H4 (cell line): ENCODE measurements at places on chromosomes 11 and 22. TPM values are rescaled to one million over a fixed set of nuclear protein-coding genes. Genes with fewer than 3 reads are reported as not detected.

The TRPC6 gene
- 0.02 TPM in 1 of 2 replicates, not detected in the other for total RNA-seq

The OR4S1 gene
- not detected in 2 replicates for total RNA-seq

The C11orf58 gene
- 218 and 272 TPM in 2 replicates for total RNA-seq

The USP2 gene
- total RNA-seq, result 0.21 and 0.29 TPM in 2 replicates

The OR6A2 gene
- total RNA-seq, result 0.43 TPM in 1 of 2 replicates, not detected in the other

The PTPRCAP gene
- 0.41 and 4.0 TPM in 2 replicates for total RNA-seq

The RAC2 gene
- total RNA-seq, result 15.5 and 20.9 TPM in 2 replicates

The NXPE2 gene
- not detected in 2 replicates for total RNA-seq

The OR52E1 gene
- total RNA-seq, result not detected in 2 replicates

The FXYD2 gene
- total RNA-seq, result not detected in 2 replicates

The CNGA4 gene
- not detected in 2 replicates for total RNA-seq

DNA sequence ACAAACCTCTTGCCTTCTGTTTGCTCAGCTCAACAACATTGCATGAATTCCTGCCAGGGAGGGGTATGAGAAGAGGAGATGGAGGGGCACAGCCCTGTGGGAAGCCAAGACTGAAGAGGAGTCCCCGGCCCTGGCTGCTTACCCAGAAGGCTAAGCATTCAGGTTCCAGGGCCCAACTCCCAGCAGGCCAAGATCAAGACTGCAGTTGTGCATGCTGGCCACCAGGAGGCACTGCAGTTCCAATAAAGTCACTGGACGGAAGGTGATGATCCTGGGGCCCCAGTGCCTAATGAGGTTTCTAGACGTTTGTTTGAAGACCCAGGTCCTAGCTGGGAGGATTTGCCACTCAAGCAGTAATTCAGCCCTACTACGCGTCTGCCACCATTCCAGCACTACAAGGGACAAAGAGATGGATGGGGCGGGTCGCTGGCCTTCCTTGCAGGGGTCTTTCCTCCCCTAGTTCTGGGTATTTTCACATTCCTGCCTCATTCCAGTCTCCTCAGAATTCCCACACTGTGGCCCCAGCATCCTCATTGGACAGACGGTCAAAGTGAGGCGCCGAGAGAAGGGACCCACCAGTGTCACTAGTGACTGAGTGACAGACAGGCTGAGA is 23.6 kb downstream of the ALX4 start:
- DNase-seq, result peak; percentile 75

DNA sequence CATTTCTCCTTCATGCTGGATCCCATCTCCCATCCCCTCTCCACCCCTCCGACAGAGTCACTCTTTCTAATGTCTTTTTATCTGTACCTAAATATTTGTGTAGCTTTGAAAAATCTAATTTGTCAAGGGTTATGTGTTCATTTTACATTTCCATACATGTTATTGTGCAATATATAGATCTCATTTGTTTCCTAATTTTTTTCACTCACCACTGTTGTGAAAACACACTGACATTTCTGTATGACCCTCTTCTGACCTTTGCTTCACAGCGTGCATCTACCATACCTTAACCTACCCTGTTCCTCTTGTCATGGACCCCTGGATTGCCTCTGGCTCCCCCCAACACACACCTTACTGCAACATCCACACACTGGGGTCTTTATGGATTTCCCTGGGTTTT is 942.9 kb downstream of the TBC1D22A start:
- no peak for DNase-seq

GRCh38 chr11:1167751-1168231 is 10.0 kb downstream of the MUC5AC start:
- no peak for DNase-seq

DNA sequence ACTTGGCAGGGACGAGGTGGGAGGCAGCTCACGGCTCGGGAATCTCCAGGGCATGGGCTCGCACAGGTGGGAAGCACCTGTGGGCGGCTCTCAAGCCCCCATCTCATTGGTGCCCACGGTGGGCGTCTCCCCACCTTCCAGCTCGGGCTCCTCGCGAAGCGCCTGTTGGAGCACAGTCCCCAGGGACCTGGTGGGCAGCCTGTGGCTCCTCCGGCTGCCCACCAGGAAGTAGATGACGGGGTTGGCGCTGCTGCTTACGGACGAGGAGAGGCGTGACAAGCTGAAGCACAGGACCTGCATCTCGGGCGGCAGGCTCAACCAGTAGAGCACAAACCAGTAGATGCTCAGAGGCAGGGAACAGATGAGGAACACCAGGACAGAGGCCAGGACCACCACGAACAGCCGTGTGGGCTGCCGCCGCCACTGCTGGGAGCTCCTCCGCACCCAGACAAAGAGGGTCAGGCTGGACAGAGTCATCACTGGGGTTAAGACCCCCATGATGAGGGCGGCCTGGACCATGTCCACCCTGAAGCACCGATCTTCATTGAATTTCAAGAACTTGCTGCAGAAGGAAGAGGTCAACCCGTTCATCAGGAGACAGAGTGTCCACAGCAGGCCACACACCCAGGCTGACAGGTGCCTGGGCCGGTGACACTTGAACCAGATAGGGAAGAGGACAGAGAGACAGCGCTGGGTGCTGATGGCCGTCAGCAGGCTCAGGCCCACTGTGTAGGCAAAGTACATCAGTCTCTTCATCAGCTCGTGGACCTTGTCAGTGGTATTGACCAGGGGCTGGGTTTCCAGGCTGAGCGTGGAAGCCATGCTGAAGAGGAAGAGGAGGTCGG is 633 bp downstream of the MRGPRD start:
- no peak for DNase-seq

- no peak for DNase-seq
Measured at GRCh38 chr11:35727140-35727539, 64.6 kb downstream of the TRIM44 start.

GRCh38 chr22:42229455-42230149 is 40.9 kb downstream of the TCF20 start:
- no peak for DNase-seq

DNA sequence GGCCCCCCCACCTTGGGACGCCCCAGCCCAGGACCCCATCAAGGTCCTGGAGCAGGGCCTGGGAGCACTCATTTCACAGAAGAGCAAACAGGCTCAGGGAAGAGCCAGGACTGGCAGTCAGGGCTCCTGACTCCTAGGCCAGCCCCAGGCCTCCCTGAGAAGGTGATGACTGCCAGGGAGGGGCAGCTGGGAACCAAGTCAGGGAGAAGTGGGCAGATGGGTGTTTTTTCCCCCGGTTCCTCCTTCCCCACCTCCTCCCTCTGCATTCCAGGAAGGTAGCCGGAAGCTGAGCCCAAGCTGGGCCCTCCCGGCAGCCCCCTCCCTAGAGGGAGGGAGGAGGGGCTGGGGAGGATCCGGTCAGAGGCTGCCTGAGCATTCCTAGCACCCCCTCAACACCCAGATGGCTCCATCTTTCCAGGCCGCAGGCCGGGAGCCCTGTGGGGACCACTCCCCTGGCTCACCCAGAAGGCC is 19.6 kb downstream of the MYRF start:
- DNase-seq, result no peak

GRCh38 chr22:29167032-29167911 is 38.4 kb upstream of the EMID1 start:
- DNase-seq, result no peak

DNA sequence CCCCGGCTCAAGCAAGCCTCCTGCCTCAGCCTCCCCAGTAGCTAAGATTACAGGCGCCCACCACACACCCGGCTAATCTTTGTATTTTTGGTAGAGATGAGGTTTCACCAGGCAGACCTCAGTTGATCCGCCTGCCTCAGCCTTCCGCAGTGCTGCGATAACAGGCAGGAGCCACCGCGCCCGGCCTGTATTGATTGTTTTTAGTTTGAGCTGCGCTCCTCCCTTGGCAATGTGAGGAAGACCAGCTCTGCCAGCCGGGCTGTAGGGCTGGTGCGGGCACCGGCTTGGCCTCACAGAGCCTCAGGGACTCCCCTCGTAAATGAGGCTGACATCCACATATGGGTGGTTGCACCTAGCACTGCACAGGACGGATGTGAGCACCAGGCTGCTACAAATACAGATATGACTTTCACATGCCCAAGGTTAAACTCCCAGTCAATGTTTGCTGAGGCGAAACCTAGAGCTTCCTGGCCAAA is 7.5 kb upstream of the SLC2A11 start:
- DNase-seq, result no peak

DNA sequence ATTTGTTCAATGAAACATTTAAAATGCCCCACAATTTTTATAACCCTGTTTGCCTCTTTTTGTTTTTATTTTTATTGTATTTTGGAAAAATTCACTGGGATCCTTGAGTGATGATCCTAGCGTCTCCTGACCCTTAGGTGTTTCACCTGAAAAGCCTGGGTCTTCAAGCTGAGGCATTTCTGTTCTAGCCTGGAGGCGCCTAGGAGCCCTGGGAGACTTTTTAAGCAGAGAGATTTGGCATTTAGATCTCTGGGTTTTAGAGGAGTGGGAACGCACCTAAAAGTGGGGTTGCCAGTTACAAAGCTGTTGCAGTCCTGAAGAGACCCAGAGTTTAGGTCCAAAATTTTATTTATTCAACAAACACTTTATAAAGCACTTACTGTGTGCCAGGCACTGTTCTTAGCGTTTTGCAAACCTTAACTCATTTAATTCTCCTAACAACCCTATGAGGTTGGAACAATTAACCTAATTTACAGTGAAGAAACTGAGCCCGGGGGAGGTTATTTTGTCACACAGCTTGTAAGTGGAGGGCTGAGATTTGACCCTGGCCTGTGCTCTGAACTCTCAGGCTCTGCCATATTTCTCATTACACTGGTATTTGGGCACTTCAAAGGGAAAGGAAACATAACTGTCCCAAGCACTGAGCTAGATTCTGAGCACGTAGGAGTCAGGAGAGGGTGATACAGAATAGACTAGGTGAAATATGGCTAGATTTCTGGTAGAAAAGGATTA is 834 bp upstream of the FADS1 start:
- no peak for DNase-seq

GRCh38 chr11:125235071-125235471 is 70.5 kb downstream of the PKNOX2 start:
- no peak for DNase-seq

DNA sequence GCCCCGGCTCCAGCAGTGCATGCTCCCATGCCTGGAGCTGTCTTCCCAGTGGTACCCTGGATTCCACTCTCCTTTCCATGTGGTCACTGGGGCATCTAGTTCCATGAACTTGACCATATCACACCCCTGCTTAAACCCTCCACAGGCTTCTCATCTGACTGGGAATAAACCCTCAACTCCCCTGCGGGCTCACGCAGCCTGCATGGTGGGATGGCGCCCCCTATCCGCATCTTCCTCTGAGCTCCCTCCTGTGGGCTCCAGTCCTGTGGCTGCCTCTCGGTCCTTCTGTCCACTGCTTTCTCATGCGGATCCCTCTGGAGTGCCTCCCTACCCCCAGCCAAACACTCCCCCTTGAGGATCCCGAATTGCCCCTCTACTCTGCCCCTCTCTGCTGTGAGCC is 41.4 kb upstream of the TTLL12 start:
- no peak for DNase-seq

- DNase-seq, result no peak
Measured at GRCh38 chr22:45684169-45684568, 12.5 kb downstream of the ATXN10 start.

GRCh38 chr11:87942786-87943185 is 232.5 kb downstream of the RAB38 start:
- no peak for DNase-seq

DNA sequence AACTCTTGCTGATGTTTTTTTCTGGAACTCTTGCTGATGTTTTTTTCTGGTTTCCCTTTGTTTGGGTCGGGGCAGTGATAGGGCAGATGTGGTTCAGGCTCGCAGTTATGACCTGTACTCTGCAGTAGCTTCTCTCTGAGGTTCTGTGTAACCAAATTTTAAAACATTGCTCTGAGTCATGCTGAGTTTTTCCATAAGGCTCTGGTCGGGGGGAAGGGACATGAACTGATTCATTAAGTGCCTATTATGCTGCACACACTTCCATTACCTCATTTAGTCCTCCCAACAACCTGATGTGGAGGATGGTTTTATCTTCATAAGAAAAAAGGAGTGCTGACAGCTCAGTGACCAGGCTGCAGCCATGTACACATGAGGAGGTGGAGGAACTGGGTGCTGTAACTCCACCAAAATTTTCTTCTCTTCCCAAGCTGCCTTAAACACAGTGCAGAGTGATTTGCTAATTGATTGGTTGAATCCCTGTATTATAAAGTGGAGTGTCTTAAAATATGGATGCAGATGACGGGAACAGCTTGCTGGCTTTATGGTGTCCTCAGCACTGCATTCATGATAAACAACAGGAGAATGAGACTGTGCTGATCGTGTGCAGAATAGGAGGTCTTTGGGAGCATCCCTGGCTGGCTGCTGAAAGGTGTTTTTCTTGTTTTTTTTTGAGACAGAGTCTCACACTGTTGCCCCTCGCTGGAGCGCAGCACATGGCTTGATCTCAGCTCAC is 19.1 kb downstream of the TNRC6B start:
- DNase-seq, result peak; percentile 71

GRCh38 chr11:107609400-107610218 is 18.7 kb downstream of the ELMOD1 start:
- DNase-seq, result no peak

DNA sequence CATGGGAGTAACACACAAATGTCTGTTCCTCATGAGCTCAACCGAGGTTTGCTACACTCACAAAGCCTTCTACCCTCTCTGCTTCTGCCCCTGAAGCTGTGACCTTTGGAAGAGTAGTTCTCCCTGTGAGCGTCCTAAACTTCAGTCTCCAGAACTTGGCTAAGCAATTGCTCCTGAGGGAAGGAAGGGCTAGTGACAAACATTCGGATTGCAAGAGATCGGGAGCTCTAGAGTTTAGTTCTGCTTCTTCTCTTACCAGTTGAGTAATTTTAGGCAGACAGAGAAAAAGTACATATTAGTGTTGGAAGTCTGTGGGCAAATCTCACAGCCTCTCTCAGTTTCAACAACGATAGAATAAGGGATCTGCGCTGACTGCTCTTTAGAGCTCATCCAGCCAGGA is 27.3 kb upstream of the ELF5 start:
- no peak for DNase-seq

DNA sequence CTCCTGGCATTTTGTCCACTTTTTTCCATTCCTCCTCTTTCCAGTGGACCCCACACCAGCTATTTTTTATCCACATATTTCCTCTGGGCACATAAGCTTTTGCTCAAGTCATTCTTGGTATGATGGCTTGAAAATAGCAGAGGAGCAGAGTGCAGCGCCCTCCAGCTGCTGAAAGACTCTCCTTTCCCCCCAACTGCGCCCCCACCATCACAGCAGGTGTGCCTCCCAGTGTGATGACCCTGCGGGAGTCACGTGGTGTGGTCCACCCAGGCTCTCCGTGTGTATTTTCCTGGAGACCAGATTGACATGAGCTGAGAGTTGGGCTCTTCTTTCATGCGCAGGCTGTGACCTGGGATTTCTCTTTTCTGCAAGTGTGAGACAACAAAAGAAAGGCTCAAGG is 1241.6 kb downstream of the TBC1D22A start:
- no peak for DNase-seq

DNA sequence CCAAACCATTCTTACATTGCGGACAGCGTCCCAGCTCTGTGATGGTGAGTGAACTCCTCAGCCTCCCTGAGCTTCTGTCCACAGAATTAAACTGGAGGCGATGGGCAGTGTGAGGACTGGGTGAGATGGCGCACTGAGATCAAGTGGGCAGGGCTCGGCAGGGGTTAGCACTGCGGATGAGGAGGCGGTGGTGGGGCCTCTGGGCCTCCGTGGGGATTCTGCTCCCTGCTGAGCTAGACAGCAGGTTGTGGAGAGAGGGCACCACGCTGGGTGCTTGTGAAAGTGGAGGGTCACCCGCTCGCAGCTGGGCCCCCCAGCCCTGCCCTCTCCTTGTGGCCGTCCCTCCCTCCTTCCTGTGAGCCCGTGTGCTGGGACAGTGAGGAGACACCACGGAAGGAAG is 25.6 kb upstream of the PARVG start:
- no peak for DNase-seq

GRCh38 chr11:111462329-111462728 is 49.9 kb downstream of the BTG4 start:
- DNase-seq, result no peak
